Natural killer cell (primary cell): ENCODE measurements at places on chromosomes 7 and 10.

- DNase-seq = no peak
Observed at GRCh38 chr10:6431186-6431585, 148.9 kb downstream of the PRKCQ start.

DNA sequence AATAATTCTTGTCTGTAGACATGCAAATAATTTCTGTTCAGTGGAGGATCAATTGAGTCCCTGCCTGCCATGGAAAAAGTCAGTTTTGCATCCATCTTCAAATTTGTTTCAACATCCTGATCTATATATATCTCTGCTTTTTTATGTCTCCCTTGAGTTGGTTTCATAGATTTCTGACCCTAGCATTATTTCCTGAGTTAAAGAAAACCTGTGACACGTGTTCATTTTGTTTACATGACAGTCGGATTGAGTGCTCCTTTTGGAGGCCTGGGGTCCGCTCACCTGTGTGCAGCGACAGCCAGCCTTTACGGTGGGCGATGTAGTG lies 674 bp downstream of the MRPS24 start:
- no peak for DNase-seq

- no peak for DNase-seq
Observed at GRCh38 chr10:49803988-49804387, 41.9 kb upstream of the OGDHL start.

DNA sequence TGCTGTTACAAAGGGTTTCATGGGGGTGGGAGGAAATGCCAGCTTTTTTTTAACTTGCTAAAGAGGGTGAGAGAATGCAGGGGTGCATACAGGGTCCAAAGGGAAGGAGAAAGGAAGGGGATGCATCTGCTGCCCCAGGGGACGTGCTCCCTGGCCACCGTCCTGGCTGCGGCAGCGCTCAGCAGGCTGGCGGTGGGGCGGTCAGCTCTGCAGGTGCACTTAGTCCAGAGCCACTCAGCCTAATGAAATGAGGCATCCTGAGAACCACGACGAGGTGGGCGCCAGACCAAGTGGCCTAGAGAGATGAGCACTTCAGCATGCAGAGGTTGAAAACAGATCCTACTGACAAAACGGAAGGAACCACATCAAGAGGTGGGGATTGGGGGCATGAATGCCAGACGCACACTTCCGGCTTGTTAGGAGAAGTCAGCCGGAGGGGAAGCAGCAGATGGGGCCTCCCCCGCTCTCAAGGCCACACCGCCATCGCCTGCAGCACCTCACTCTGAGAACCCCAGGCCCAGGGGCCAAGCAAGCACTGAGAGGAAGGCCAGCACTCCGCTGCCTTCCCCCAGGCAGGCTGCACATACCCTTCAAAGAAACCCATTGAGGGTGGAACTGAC lies 94.5 kb downstream of the MAD1L1 start:
- peak; percentile 77 for DNase-seq

DNA sequence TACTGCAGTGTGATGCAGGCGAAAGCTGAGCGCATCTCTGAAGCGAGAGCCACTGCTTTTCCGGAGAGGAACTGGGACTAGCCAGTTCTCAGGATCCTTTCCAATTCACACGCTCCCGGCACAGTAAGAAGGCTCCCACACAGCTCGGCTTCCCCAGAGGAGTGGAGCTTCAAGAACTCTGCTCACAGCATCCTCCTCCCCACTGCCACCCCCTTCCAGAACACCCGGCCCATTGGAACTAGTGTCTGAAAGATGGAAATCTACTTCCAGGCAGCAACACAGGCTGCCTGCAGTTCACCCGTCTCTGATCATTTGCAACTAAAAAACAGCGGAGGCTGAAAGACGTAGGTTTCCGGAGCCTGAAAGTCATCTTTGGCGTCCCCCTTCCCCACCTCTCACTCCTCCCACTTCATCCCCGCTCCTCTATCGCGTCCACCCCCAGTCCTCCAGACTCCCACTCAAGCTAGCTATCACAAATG lies at the start of gene DGKB:
Gene DGKB, minus strand, starts transcription at position 163 of the 479 bp plus-strand sequence.
- no peak for DNase-seq

- no peak for DNase-seq
Observed at GRCh38 chr7:140719721-140720120, 23.2 kb downstream of the NDUFB2 start.

- DNase-seq = no peak
Observed at GRCh38 chr7:92156990-92157389, 22.0 kb downstream of the LRRD1 start.

- no peak for DNase-seq
Observed at GRCh38 chr10:133347710-133348517, 741 bp downstream of the PRAP1 start.

DNA sequence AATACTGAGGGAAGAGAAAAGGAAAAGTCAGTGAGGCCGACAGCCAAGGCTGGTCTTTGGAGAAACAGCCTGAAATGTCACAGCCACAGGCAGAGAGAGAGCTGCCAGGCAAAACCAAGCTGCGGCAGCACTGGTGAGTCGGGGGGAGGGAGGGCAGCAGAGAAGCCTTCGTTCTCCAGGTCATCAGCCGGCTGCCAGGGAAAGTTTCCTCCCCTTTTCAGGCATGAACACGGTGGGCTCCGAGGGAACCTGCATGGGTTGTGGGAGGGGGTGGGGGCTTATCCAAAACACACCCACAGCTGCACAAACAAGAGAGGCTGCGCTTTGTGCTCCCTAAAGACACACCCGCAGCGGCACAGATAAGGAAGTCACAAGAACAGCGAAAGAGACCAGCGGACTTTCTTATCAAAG lies 62.3 kb upstream of the NKX6-2 start:
- DNase-seq = peak; percentile 14

DNA sequence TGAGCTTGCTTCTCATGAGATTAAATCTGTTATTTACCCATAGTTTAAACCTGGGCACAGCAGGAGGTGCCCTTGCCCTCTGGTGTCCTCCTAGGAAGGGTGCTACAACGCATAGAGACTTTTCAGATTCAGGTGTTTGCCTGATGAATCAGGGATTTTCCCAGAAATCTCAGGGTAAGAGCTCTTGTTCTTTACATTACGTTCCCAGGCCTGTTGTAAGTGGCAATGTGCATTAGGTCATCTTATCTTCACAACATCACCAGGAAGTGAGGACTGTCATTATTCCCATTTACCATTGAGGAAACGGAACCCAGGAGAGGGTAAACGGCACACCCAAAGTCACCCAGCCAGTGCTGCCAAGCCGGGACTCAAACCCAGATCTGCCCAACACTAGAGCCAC lies 73.0 kb downstream of the NHLRC2 start:
- no peak for DNase-seq

GRCh38 chr10:32266979-32267378 lies 80.0 kb downstream of the EPC1 start:
- DNase-seq = no peak

- DNase-seq = no peak
Observed at GRCh38 chr10:31041011-31041410, 9.3 kb upstream of the ZNF438 start.

- DNase-seq = no peak
Observed at GRCh38 chr7:65002972-65003585, 3.4 kb downstream of the ERV3-1 start.

DNA sequence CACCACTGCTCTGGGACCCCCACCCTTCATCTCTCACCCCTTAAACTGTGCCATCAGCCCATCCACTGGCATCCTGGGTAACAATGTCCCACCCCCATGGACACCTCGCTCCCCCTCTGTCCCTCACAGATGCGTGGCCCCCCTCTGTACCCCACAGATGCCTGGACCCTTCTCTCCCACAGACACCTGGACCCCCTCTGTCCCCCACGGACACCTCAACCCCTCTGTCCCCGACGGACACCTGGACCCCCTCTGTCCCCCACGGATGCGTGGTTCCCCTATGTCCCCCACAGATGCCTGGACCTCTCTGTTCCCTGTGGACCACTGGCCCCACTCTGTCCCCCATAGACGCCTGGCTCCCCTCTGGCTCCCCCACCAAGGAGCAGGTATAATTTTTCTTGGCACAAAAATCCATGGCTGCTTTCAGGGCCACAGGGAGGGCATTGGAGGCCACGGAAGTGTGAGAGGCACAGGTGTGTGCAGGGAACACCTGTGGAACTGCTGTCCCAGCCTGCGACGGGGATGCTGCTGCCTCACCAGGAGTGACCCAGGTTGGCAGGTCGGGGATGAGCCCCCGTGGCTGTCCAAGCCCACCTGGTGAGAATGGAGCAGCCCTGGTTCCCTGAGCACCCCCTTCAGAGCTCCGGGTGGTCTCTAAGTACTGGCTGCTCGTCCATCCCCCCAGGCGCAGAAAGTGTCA lies 193.5 kb downstream of the PTPRN2 start:
- no peak for DNase-seq

DNA sequence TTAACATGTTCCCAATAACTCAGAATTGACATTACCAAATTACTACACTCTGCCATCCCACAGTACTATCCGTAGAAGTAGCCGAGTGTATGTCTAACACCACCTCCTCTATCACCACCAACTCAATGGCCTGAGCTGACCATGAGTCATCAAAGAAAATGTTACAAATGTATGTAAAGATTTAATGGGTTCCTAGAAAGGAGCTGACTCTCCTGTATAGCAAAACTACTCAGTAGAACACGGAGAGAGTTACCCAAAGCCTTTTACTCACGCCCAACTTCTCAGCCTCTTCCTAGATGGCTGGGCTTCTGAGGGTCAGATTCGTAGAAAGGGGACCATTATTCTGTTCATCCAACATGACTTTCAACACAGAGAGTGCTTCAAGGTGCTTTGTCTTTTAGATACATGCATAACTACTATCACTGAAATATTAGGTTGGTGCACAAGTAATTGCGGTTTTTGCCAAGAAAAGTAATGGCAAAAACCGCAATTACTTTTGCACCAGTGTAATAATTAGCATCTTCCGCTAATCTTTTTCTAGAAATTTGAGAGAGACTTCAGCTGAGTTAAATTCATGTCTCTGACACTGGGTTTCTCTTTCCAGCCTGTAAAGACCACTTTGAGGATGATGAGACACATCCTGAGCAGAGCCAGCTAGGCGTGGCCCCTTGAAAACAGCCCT lies 24.0 kb upstream of the NANOS1 start:
- no peak for DNase-seq

DNA sequence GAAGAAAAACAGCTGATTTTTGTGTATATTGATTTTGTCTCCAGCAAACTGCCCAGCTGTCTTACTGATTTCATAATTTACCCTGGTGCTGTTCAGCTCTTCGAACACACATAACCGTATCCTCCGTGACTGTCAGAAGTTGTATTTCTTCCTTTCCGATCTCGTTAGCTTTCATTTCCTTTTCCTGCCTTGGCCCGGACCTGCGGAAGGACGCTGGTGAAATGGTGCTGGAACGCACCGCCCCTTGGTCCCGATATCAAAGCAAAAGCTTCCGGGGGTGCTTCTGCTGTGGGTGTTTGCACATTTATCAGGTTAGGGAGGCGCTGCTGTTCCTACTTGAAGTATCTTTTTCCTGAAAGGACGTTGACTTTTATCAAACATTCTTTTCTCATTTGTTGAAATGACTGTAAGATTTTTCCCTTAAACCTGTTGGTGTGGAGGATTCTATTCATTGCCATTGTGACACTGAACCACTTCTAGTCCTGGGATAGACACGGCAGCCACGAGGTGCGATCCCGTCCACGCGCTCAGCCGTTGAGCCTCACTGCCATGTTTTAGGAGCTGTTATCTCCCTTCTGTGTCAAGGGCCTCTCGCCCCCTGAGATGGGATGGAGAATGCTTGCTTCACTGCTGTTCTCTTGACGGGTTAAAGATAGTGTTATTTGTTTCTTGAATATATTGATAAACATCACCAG lies 72.6 kb downstream of the FOXL3 start:
- DNase-seq = peak; percentile 81

GRCh38 chr7:77455321-77455720 lies 39.2 kb upstream of the GSAP start:
- no peak for DNase-seq

GRCh38 chr10:69088801-69089501 lies 1.0 kb downstream of the SRGN start:
- DNase-seq = no peak

DNA sequence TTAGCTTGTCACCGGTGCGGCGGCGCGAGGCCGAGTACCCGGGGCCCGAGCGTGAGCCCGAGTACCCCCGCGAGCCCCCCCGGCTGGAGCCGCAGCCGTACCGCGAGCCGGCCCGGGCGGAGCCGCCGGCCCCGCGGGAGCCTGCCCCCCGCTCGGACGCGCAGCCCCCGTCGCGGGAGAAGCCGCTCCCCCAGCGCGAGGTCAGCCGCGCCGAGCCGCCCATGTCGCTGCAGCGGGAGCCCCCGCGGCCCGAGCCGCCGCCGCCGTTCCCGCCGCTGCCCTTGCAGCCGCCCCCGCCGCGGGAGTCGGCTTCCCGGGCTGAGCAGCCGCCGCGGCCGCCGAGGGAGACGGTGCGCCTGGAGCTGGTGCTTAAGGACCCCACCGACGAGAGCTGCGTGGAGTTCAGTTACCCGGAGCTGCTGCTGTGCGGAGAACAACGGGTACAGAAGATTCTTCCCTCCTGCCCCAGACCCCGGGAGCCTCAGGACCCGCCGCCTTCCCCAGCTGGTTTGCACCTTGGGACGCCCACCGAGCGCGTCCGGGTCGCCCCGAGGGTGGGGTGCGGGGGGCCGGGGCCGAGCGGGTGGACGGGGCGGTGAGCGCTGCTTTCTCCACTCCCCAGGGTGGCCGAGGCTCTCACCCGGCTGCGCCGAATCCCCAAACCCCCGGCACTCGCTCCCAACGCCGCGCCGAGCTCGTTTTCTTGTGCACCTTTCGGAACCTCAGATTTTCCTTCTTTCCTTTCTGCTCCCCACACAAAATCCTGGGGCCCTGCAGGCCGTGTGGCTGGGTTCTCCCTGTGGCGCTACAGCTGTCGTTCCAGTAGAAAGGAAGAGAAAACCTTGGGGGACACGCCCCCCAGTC lies 708 bp downstream of the UBN2 start:
- no peak for DNase-seq

GRCh38 chr10:131570716-131571307 lies 259.3 kb upstream of the TCERG1L start:
- no peak for DNase-seq

DNA sequence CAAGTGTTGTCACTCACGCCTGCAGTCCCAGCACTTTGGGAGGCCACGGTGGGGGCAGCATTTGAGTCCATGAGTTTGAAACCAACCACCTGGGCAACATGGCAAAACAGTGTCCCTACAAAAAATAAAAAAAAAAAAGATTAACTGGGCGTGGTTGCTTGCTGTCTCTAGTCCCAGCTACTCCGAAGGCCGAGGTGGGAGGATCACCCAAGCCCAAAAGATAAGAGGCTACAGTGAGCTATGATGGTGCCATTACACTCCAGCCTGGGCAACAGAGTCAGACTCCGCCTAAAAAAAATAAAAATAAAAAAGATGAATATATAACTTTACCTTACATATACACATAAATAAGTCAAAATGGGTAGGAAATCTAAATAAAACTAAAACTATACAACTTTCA lies 2.5 kb upstream of the LMOD2 start:
- no peak for DNase-seq

- DNase-seq = no peak
Observed at GRCh38 chr7:112497481-112497880, 16.7 kb downstream of the LSMEM1 start.

GRCh38 chr10:99880080-99880835 lies 97.8 kb downstream of the ABCC2 start:
- DNase-seq = no peak

DNA sequence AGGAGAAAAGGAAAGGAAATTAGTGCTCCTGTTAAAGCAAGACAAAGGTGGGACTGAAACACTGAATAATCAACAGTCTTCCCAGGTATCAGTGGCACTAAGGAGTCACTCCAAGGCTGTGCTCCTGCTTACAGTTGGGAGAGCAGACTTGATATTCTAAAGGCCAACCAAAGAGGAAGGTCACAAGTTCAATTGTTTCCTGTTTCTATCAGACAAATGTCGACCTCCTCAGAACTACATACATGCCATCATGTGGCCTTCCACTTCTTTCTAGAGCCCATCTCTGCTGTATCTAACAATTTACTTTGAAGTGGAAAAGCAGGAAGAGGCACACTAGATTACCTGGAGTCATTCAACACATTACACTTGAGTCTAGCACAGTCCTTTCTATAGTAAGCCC lies 3.4 kb downstream of the ZNF239 start:
- peak; percentile 8 for DNase-seq
